HT1080 (cell line): ENCODE measurements at places on chromosomes 7 and 10. TPM values are rescaled to one million over a fixed set of nuclear protein-coding genes. Genes with fewer than 3 reads are reported as not detected.

Gene HOXA1
- 1.3 and 1.6 TPM in 2 replicates for total RNA-seq

Gene PAPOLB
- total RNA-seq, result not detected in 2 replicates

Gene FOXI2
- not detected in 2 replicates for total RNA-seq

Gene GSAP
- 1.2 and 1.5 TPM in 2 replicates for total RNA-seq

Gene CPVL
- total RNA-seq, result 0.50 and 0.90 TPM in 2 replicates

Gene CNNM1
- total RNA-seq, result not detected in 2 replicates

Gene SSC4D
- 0.23 and 0.73 TPM in 2 replicates for total RNA-seq

Gene ZEB1
- 22.9 and 35.2 TPM in 2 replicates for total RNA-seq

Gene RNF133
- 0.08 and 0.33 TPM in 2 replicates for total RNA-seq
